Lower lobe of right lung (tissue), 2 donors: ENCODE measurements at places on chromosomes 2 and 18.

DNA sequence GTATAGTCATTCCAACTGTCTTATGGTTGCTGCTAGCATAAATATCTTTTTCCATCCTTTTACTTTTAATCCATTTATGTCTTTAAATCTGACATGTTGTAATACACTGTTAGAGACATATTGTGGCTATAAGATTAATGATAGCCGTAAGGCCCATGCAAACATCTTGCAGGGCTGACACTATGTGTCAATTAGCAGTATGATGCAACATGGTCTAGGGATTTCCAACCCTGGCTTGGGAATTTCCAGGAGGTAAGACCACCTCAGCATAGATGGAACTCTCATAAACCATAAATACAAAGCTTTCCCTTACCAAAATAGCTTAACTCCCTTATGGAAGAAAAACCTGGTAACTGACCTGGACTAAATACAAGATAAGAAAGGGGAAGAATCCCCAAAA, 16.5 kb downstream of the SCLY start:
- DNase-seq: no peak

DNA sequence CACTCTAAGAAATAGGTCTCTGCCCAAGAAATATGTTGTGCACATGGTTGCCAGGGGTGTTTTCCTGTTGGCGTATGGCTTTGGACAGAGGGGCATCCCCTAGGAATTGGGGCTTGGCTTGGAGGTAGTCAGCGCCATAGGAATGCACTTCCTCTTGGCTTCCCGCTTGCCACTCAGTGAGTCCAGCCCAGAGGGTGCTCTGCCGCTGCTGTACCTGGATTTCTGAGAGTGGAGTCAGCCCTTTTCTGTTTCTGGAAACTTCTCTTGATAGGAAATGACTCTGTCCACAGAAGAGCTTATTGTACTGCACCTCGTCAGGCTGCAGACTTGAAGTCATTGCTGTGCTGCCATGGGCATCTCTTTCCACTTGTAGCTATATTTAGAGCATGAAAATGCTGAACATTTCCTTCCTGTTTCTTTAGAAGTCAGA, 116.7 kb upstream of the MGAT5 start:
- peak; percentile 62 for DNase-seq

- DNase-seq: no peak
Measured at GRCh38 chr2:214710729-214711128, 98.8 kb downstream of the BARD1 start.

DNA sequence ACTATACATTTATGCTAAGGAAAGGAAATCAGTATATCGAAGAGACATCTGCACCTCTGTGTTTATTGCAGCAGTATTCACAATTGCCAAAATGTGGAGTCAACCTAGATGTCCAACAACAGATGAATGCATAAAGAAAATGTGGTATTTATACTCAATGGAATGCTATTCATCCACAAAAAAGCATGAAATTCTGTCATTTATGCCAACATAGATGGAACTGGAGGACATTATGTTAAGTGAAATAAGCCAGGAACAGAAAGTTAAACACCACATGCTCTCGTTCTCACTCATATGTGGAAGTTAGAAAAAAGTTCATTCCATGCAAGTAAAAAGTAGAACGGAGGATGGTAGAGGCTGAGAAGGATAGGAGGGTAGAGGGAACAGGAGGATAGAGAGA, 59.5 kb downstream of the TWSG1 start:
- DNase-seq: no peak

DNA sequence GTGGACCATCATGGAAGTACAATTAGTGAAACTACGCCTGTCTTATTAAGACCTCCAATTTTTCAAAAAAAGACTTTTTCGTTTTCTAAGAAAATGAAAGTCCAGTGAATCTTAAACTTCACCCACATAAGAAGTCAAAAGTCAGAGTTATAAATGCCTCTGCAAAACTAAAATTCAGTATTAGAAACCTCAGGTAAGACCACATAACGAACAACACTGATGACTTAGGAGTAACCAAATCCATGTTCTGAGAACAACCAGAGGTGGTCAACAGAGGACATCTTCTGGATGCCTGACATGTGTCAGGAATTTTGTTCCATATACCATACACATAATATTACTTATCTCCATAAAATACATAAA, 62.4 kb downstream of the RPL31 start:
- DNase-seq: no peak

GRCh38 chr18:56789004-56789888, 138.1 kb downstream of the WDR7 start:
- DNase-seq: no peak

GRCh38 chr2:216915557-216916150, 55.8 kb upstream of the TNP1 start:
- DNase-seq: no peak

GRCh38 chr2:239279508-239280295, 121.1 kb downstream of the HDAC4 start:
- no peak for DNase-seq

GRCh38 chr2:46276642-46277041, 20.6 kb upstream of the EPAS1 start:
- no peak for DNase-seq
